HT1080 (cell line): ENCODE measurements at places on chromosomes 5 and 9.
A peak's percentile ranks its signal among the peaks of the same experiment; 100 is the strongest.

DNA sequence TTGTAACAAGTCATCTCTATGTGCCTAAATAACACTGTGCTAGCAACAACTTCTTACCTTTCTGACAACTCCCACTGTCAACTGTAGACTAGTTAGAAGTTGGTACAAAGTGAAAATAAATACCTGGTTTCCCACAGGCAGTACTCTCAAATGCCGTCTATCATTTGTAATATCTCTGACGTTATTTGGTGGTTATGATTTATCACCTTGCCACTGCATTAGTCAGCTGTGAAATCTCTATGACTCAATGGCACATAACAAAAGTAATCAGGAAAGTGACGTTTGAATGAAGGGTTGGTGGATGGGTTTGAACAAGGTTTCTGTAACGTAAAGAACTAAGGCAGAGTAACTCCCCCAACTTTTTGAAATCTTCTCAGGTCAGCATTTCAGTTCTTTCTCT lies 592.3 kb downstream of the MAT2B start:
- peak; percentile 74 for DNase-seq

- DNase-seq, result no peak
Observed at GRCh38 chr9:133955821-133956411, 36.2 kb downstream of the VAV2 start.

DNA sequence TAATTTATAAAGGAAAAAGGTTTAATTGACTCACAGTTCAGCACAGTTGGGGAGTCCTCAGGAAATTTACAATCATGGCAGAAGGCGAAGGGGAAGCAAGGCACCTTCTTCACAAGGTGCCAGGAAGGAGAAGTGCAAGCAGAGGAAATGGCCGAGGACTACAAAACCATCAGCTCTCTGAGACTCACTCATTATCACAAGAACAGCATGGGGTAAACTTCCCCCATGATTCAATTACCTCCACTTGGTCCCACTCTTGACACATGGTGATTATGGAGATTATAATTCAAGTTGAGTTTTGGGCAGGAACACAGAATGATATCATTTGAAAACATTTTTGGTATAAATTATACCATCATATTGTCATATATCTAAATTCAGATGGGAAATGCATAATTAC lies 934.7 kb downstream of the CDH12 start:
- no peak for DNase-seq

- DNase-seq, result no peak
Observed at GRCh38 chr5:74164725-74165235, 475.7 kb downstream of the ENC1 start.

- peak; percentile 82 for DNase-seq
Observed at GRCh38 chr5:28369418-28369817, 1331.0 kb upstream of the CDH9 start.

GRCh38 chr9:16445141-16445920 lies 425.1 kb downstream of the BNC2 start:
- DNase-seq, result no peak

GRCh38 chr9:37675661-37676060 lies 24.9 kb downstream of the FRMPD1 start:
- no peak for DNase-seq

DNA sequence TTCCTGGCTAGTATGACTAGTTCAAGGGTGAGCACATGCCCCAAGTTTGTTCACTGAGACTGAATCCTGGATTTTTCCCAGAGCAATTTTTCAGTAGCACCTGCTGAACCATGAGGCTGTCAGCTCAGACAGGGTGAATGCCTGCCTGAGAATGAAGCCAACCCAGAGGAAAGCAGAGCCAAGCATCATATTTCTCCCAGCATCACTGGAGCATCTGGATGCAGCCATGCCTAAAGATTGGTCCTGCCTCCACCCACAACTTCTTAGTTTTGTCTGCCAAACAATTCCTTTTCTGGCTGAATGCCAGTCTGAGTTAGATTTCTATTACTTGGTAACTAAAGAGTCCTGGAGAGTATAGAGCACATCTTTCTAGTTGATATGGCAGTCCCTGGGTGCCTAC lies 343.6 kb downstream of the CSNK1G3 start:
- DNase-seq, result no peak

DNA sequence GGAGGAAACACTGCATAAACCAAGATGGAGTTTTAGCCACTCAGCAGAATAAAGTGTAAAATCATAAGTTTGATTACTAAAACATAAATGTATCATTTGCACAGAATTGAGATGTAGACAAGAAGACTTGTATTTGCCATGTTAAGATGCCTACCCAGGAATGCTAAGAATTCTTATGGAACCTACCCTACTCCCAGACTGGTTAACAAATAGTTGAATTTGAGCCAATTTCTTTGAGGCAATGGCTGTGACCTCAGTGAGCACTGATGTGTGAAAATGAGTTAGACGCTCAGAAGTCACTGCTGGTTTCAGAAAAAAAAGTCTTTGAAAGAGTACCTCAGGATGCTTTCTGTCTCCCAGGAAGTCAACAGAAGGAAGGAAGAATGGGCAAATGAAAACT lies 95.6 kb downstream of the ESM1 start:
- DNase-seq, result peak; percentile 72

GRCh38 chr9:137149942-137150616 lies 11.1 kb downstream of the GRIN1 start:
- no peak for DNase-seq

- no peak for DNase-seq
Observed at GRCh38 chr5:135248801-135249231, 150.2 kb downstream of the MACROH2A1 start.
